Stimulated activated CD8-positive, alpha-beta memory T cell treated with anti-CD3 and anti-CD28 coated beads, Interleukin-4, amount 100 ng/mL, for 4 hours (primary cell): ENCODE measurements at places on chromosomes 3 and 15.

DNA sequence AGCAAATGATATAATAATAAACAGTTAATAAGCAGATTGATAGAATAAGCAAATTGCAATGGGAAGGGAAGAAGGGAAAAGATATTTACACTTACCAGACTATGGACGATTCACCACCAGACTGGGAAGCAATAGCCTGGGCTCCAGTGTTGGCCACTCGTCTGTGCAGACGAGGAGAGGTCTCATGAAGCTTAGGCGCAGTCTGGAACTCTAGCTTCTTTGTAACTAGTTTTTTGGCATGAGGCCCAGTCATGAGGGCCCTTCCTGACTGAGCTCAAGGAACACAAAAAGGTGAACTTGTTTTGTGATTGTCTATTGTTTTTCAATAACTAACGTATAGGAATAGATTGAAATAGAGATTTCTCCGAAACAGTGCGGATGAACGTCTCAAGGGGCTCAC lies 63.3 kb upstream of the GATM start:
- DNase-seq = no peak

DNA sequence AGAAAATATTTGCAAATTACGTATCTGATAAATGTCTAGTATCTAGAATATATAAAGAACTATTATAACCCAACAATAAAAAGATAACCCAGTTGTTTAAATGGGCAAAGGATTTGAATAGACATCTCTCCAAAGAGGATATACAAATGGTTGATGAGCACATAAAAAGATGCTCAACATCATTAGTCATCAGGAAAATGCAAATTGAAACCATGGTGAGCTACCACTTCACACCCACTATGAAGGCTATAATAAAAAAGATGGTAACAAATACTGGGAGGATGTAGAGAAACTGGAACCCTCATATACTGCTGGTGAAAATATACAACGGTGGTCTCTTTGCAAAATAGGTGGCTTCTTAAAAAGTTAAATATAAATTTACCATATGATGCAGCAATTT lies 28.0 kb downstream of the RAD51 start:
- no peak for DNase-seq

DNA sequence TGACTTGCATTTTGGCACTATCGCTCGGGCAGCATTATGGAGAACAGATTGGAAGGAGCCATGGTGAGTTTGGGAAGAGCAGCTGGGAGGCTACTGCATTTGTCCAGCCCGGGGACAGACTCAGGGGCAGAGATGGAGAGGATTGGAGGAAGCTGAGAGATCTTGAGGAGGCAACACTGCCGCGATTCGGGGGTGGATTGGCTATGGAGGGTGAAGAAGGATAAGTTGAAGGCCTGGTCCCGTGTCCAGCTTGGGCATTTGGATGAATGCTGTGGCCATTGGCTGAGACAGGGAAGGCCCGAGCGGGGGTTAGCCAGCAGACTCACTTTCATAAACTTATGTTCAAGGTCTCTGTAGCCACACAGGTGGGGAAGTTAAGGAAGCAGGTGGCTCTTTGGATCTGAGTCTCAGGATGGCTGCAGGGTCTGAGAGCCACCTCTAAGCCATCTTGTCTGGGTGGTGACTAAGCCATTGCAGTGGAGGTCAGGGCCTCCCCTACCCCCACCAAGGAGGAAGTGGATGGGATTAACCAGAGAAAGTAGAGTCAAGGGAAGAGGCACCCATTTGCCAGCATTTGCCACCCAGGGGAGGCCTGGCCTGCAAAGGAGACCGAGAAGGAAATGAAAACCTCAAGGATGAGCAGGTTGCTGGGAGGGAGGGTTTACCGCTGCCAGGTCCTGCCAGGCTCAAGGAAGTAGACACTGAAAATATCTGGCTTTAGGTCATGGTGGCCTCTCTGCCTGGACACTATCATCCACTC lies 144.0 kb upstream of the TLE3 start:
- DNase-seq = no peak

GRCh38 chr3:169117264-169117663 lies 546.2 kb downstream of the MECOM start:
- no peak for DNase-seq

DNA sequence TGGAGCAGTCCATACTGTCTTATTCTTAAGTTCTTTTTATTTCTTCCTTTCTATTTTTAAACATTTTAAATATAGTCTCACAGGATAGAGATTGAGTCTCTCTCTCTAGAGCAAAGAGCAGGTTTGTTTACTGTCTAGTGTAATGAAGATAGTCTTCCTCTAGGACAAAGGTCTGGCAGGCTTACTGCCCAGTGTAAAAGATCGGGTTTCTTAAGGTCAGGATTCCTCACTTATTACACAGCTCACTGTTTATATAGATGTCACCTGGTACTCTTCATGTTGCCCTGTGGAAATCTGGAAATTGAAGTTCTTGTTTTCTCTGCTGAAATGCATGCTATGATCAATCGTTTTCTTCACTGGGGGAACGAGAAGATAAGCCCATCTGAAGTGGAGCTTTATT lies 76.0 kb downstream of the ZBBX start:
- DNase-seq = no peak

DNA sequence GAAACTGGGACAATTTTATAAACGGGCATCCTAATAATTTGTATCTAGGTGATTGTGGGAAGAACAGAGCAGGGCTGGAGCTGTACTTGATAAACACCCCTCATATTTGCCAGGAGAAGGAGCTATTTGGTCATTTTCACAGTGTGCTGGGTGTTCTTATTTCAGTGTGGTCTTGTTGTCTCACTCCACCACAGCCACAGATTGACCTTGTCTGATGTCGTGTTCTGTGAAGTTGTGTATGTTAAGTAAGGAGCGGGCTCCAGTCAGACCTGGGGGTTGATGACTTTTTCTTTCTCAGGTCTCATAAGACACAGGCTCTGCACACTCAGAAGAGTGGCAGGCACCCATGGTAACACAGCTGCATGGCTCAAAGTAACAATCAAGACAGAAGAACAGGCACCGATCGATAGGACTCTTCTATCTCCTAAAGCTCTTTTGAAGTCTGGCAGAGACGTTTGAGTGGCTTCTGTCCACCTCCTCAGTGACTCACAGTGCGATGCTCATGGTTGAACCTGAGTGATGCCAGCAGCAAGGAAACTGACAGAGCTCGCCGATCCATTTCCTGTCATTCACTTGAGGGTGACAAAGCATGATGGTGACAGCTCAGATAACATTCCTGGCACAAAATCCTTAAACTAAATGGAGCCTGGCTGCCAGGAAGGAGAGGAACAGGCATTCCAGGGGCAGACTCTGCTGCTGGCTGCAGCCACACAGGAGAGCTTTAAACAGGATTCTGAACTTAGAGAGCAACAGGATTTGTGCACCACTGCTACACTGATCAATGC lies 20.8 kb downstream of the DPH3 start:
- DNase-seq = no peak

- no peak for DNase-seq
These were observed 111.1 kb upstream of the GPR149 start for GRCh38 chr3:154540950-154541604.
